ENCODE measurements at places on chromosomes 6 and 20. TPM values are rescaled to one million over a fixed set of nuclear protein-coding genes. Genes with fewer than 3 reads are reported as not detected.

The CYB5R4 gene
- total RNA-seq = 7.4 TPM

The BPIFA2 gene
- not detected for total RNA-seq

The PSORS1C2 gene
- not detected for total RNA-seq

The PNPLA1 gene
- not detected for total RNA-seq

The TBX18 gene
- total RNA-seq = 7.6 TPM

The MAP3K4 gene
- 50.5 TPM for total RNA-seq

The CHRNA4 gene
- total RNA-seq = 26.5 TPM

The RPP21 gene
- 16.4 TPM for total RNA-seq

The TRIM40 gene
- total RNA-seq = not detected

The RBM12 gene
- 81.4 TPM for total RNA-seq

The SLC17A1 gene
- not detected for total RNA-seq

Data from diencephalon (tissue), 1 donor.